ENCODE measurements at places on chromosomes 6 and 20.

DNA sequence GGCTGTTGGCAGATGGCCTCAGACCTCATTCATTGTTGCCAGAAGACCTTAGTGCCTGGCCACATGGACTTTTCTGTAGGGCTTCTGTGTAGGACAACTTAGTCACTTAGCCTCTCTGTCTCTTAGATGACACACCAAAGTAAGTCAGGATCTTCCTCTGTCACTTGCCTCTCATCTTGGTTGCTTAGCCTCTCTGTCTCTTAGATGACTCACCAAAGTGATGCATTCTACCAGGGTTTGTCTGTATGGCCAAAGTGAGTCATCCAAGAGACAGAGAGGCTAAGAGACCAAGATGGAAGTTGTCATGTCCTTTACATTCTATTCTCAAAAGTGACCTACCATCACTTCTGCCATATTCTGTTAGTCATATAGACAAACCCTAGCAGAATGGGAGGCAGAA, 255.9 kb upstream of the DEFB112 start:
- no peak for DNase-seq

DNA sequence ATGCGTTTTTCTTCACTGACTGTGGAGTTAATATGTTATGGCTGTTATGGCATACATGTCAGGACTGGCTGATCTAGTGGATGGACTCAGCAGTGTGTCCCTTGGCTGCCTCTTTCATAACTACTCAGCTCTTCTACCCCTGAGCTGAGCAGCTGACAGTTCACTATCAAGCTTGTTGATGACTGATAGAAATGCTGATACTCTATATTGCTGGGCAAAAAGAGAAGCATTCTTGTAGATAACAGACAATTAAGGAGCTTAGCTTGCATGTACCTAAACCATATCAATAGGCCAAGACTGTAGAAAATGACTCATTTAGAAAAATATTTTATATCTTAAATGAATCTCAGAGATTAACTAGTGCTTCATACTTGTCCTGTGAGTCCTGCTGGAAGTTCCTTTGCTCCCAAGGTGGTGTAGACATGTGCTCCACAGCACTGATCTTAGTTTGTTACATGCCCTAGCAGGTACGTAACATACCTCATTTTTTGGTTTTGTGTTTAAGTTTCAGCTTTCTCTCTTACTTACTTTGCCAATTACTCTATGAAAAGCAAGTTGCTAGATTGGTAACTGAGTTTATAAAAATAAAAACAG, 236.9 kb downstream of the GMDS start:
- no peak for DNase-seq

DNA sequence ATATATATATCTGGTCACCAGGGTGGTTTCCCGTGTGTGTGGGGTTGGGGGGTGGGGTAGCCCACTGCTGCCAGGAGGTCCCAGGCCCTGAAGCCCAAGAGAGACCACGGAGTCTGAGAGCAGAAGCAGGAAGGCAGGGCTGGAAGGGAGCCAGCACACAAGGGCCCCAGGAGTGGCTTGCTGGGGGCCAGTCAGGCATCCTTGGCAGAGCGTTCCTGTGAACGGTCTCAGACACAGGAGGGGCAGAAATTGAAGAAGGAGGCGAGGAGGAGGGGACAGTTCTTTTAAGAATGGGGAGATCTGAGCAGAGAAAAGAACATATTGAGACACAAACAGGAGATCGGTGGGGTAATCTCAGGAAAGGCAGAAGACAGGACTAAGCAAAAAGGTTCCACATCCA, 1.9 kb upstream of the EBF4 start:
- DNase-seq = no peak

GRCh38 chr20:32819992-32820697, 391 bp downstream of the MAPRE1 start:
- DNase-seq = peak; percentile 87

- no peak for DNase-seq
Measured at GRCh38 chr6:128158496-128158895, 257.6 kb upstream of the THEMIS start.

DNA sequence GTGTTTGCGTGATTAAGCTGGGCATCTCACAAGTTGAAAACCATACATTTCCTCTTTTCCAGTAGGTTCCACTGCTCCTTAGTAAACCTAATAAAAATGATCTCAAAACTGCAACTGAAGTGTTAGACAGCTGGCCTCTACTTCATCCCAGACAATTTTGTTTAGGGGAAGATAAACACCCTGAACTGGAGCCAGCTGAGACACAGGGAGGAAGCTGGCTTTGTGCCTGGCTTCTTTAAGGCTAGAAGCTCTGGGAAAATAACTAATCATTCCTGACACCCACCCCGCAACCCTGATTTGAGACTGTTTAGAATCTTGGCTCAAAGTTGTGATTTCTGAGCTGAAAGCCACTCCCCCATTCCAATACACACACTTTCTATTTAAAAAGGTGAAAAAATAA, 11.6 kb downstream of the PTPRT start:
- no peak for DNase-seq

DNA sequence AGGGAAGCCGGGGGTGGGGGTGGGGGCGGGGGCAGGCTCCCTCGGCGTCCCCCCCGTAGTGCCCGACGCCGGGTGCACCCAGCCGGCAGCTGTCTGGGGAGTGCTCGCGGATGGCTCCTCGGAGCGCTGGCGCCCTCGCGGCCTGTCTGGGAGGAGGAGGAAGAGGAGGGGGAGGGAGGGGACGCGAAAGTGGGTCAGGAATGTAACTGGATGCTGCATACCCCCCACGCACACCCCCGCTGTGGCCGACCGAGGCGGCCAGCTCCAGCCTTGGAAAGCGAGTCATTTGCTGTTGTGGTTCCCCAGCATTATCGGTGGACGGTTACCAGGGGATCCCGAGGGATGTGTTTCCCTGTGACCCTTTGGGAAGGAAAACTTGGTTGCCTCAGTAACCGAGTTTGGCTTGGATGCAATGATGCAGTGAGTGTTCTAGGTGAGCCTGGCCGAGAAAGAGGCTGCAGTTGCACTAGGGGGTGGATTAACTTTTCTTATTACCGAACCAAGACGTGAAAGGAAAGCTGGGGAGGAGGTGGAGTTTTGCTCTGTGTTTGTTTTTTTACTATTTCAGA, 55.2 kb upstream of the RREB1 start:
- DNase-seq = peak; percentile 8

DNA sequence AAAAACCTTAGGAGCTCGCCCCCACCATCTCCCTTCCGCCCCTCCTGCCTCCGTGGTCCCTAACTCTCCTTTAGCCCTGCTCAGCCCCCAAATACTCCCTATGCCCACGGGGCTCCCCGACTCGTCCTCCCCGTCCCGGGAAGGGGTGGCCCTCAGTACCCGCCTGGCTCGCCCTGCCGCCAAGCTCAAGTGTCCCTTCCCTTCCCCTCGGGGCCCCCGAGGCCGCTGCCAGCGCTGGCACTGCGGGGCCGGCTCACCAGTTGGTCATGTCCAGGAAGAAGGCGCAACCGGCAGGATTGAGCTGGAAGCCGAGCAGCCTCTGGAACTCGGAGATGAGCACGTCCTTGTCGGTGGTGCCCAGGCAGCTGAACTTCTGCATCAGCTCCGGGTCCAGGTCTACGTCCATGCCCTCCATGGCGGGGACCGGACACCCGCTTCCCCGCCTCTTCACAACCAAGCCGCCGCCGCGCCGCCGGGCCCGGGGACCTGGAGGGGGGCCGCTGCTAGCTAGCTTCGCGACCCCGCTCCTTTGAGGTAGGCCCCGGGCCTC, 303 bp downstream of the ILRUN start:
- no peak for DNase-seq

GRCh38 chr20:34522969-34523871, 7.0 kb downstream of the DYNLRB1 start:
- DNase-seq = peak; percentile 43

DNA sequence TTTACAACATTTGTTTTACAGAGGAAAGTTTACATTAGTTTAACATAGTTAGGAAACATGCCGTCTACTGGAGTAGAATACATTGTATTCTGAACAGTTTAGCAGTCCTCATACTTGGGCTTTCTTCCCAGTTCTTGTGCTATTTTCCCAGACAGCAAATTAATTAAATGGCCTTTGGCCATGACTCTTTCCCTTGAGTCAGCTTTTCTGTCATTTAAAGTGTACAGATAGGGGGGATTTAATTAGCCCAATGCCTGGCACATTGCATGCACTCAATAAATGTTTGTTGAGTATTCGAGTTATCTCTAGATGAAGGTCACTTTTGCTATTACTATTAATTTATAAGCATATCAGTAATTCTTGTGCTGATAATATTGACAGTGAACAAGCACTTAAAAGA, 1.6 kb downstream of the TMEM244 start:
- no peak for DNase-seq

DNA sequence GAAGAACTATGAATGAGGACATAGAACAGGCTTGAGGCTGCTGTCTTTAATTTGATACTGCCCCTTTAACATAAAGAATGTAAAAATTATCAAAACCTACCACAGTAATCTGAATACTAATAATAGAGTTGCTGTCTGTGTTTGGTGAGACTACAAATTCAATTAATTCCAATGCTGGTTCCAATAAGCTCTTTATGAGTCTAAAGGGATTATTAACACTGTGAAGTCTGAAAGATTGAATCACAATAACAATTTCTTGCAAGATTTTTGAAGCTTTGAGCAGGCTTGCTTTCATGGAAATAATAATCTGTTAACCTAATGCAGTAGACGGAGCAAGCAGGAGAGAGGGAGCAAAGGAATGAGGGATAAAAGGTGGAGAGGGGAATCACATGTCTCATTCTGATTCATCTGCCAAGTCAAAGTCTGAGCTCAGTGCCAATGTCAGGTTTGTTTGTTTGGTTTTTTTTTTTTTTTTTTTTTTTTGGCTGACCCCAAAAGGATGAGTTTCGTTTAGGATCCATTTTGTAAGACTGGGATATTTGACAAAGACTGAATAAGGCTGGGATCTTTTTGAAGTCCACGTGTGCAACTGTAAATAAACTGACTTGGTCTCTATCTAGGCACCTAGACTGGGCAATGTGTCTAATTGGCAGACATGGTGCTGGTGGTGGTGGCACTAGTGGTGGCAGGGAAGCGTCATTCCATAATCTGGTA, 211.6 kb downstream of the RNF144B start:
- no peak for DNase-seq

DNA sequence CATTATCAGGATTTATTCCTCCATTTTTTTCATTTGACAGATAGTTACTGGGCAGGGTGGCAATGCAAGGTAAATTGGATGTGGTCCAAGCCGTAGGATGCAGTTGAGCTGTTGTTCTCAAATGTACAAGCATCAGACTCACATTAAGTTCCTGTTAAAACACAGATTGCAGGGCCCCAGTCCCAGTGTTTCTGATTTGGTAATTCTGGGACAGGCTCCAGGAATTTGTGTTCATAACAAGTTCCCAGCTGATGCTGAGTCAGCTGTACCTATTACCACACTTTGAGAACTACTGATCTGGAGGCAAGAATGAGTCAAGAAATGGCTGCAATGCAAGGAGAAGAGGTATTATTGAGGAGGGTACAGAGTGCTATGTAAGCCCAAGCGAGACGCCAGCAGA, 11.7 kb downstream of the TMEM244 start:
- no peak for DNase-seq

GRCh38 chr20:10673176-10673841, 490 bp downstream of the JAG1 start:
- no peak for DNase-seq

Data from stimulated activated CD4-positive, alpha-beta T cell treated with anti-CD3 and anti-CD28 coated beads, Interleukin-12 subunit alpha, Interleukin-12 subunit beta, amount 100 ng/mL, for 4 hours (primary cell).